Activated T-helper 9 cell treated with anti-CD3 and anti-CD28 coated beads, Interleukin-2, amount 50 U/mL, for 16 hours (primary cell): ENCODE measurements at places on chromosomes 5 and 9.

DNA sequence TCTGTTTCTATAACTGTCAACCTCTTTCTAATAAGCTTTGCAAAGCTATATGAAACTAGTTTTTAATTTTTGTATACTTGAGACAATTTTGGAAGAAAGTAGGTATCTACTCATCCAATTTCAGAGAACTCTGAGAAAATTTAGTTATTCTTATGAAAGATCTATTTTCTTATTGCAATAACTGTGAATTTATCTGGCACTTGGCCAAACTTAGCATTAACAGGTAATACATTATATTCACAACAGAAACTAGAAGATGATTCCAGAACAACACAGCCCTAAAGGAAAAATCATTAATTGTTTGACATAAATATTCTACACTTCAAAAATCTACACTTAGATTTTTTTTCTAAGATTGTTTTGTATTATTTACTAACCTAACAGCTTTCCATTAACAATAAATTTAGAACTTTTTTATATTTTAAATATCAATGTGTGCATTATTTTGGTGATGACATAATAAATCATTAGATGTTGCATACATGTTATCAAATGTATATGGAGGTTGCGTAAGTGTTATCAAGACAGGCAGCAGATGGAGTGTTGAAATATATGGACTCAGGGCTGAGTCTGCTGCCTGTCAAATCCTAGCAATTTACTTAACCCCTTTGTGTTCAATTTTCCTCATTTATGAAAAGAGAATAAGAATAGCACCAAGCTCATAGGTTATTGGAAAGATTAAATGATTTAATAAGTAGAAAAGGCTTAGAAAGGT, 141.8 kb downstream of the MUSK start:
- DNase-seq: no peak

DNA sequence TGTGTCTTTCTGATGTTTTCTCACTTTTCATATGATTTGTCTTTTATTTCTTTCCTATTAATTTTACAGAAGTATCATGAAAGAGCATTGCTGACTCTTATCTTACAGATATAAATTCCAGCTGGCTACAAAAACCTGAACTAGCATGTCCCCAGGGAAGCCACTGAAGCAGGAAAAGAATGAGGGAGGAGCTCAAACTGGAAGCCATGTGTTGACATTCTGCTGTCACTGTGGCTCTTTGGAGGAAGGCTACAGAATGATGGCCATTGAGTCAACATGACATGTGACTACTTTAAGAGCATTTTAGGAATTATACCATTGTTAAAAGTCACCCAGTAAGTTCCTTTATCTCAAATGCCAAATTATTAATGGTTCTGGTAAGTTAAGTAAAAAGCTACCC, 638.3 kb upstream of the DMAC1 start:
- DNase-seq: no peak

DNA sequence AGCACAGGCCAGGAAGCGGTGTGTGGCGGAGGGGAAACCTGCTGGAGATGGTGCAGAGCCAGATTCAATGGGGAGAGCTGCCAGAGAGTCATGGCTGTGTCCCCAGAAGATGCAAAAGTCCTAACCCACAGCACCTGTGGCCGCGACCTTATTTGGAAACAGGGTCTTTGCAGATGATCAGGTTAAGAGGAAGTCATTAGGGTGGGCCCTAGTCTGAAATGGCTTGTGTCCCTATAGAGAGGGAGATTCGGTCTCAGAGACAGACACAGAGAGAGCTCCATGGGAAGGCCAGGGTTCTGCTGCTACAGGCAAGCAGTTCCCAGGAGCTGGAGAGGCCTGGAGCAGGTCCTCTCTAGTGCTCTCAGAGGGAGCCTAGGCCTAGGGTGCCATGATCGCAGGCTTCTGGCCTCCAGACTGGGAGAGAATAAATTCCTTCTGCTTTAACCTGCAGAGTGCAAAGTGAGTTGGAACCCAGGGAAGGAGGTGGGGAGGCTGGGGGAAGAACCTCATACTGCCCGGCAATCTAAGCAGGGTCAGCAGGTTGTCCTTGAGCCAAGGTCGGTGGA, 1.9 kb upstream of the LPCAT1 start:
- DNase-seq: no peak

GRCh38 chr9:68793605-68794343, 88.7 kb downstream of the PIP5K1B start:
- no peak for DNase-seq

- no peak for DNase-seq
Measured at GRCh38 chr9:88643931-88644330, 109.0 kb downstream of the NXNL2 start.

DNA sequence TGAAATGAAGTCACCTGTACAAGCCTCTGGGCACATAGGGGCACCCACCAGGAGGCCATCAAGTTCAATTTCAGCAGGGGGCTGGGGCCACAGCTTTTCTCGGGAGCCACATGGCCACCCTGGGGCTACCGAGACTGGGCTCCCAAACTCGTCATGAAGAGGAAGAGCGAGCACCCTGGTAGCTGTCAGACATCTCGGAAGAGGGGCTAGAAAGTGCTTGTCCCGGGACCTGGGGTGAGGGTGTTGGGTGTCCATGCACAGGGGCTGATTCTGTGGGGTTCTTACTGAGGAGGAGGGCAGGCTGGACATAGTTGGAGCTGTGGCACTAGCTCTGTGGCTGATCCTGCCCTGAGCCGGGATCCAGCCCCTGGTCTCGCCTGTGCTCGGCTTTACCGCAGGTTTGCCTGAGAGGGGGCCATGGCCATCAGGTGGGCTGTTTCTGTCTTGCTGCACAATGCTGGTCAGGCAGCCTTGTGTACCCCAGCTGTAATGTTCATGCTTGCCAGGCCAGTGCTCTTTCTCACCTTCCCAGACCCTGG, 70.3 kb downstream of the PHF2 start:
- no peak for DNase-seq

- no peak for DNase-seq
Measured at GRCh38 chr5:95861221-95861863, 38.8 kb upstream of the GLRX start.

GRCh38 chr5:103785569-103785968, 223.0 kb upstream of the NUDT12 start:
- no peak for DNase-seq

GRCh38 chr9:130707225-130707976, 13.8 kb downstream of the EXOSC2 start:
- DNase-seq: peak; percentile 60

DNA sequence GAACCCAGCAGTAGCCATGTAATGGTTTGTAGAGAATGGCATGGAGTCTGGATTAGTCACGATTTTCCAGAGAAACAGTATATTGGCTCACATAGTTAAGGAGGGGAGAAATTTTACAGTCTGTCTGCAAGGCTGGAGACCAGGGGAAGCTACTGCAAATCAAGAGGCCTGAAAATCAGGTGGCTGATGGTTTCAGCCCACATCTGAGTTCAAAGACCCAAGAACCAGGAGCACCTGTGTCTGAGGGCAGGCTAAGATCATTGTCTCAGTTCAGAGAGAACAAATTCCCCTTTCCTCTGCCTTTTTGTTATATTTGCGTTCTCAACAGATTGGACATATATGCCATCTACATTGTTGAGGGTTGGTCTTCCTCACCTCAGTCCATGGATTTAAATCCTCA, 207.5 kb upstream of the IRX2 start:
- no peak for DNase-seq

DNA sequence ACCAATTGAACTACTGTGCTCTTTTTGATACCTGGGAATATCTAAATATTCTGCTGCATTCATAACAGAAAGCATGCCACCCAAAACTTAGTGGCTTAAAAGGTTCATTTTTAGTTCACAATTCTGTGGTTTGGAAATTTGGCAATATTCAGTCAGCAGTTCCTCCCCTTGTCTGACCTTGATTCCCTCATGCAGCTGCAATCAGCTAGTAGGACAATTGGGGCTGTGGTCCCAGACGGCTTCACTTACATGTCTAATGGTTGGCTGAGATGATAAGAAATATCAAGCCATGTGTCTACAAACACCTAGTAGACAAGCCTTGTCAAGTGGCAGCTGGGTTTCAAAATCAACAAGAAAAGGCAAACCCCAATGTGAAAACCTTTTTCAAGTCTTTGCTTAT, 51.3 kb downstream of the ANXA1 start:
- DNase-seq: no peak

GRCh38 chr5:89444088-89444487, 561.1 kb upstream of the MEF2C start:
- DNase-seq: no peak
